ENCODE measurements at places on chromosomes 2 and 18. TPM values are rescaled to one million over a fixed set of nuclear protein-coding genes. Genes with fewer than 3 reads are reported as not detected.

The COBLL1 gene
- total RNA-seq: 123 TPM

The ANKZF1 gene
- total RNA-seq: 44.9 TPM

The SLC40A1 gene
- 61.2 TPM for total RNA-seq

The KANSL3 gene
- total RNA-seq: 65.0 TPM

The TNS1 gene
- 1,168 TPM for total RNA-seq

The NCKAP5 gene
- total RNA-seq: 1.5 TPM

The SMYD1 gene
- not detected for total RNA-seq

Measured in subcutaneous adipose tissue (tissue), 4 donors.